Stimulated activated CD8-positive, alpha-beta memory T cell treated with anti-CD3 and anti-CD28 coated beads, Interleukin-15, amount 100 ng/mL, for 4 hours (primary cell): ENCODE measurements at places on chromosomes 5 and 9.

DNA sequence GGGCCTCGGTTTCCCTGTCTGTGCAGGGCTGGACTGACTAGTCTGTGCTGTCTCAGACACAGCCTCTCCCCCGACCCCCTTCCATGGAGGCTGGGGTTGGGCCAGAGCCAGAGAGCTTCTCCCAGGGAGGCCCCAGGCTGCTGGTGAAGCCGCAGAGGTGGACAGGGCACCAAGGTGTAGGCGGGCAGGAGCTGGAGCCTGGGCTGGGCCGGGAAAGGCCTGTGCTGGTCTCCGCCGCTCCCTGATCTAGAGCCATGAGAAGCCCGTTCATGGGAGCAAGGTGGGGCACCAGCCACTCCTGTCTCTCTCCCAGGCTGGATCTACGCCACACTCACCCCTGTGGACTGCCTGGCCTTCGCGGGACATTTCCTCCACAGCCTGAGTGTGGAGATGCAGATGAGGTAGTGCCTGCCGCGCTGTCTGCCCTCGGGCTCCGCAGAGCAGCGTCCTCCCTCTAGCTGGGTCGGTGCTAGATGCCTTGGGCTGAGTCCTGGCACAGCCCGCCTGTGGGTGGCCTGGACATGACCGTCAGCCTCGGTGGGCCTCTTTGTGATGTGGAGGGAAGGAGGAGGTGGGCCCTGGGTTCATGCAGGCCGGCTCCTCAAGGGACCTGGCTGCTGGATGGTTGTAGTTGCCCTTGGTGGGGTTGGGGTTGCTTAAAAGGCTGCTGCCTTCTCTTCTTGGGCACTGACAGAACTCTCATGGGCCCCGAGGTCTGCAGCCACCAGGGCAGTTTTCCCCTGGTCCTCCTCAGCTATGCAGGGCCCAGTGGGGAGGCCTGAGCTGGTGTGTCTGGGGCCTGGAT is 79.4 kb downstream of the PHF2 start:
- no peak for DNase-seq

DNA sequence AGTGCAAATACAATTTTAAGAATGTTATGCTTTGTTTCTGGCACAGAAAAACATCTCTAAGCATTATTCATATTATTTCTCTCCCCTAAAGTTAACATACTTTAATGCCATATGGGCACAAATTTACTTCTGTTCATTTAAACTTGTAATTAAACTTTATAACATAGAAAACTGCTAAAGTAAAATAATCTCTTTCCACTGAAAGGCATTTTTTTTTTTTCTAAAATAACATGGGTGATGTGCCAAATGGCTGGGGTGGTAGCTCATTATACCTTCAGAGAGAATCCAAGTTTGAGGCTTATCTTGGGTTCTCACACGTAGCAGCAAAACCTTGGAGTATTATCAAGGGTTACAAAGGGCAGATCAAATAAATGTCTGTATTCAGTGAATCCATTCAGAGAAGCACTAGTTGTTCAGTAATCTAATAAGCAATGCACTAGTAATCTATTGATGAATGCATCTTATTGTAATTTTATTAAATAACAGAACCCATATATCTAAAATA is 257.6 kb upstream of the POU5F2 start:
- no peak for DNase-seq

DNA sequence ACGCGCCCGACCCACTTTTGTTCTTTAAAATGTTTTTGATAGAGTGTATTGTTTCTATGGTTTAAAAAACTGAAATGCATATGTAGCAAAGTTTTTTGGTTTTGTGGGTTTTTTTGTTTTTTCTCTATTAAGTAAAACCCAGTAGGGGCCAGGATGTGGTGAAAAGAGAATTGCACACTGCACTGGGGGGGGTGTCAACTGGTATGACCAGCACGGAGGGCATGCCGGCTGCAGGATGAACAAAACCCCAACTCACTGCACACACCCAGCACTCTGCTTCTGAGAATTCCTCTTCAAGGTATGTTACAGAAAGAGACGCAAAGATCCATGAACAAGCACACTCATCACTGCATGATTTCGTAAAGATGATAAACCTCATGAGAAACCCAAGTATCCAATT is 75.0 kb downstream of the STK10 start:
- peak; percentile 37 for DNase-seq

DNA sequence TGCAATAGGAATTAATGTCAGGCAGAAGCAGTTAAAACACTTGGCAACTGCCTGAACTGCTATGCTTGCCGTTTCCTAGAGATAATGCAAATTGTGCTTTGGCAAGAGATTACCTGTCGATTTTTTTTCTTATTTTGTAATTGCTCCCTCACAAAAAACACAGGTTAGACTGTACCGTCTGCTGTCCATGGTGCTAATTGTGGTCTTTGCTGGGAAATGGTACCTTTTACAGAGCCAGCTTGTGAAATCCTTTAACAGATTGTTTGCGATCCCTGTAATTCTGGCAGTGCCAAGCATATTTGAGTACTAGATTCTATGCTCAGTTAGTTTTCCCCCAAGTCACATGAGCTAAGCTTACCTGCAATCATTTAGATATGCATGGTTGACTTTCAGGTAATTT is 2125.8 kb upstream of the WWC1 start:
- DNase-seq = no peak

DNA sequence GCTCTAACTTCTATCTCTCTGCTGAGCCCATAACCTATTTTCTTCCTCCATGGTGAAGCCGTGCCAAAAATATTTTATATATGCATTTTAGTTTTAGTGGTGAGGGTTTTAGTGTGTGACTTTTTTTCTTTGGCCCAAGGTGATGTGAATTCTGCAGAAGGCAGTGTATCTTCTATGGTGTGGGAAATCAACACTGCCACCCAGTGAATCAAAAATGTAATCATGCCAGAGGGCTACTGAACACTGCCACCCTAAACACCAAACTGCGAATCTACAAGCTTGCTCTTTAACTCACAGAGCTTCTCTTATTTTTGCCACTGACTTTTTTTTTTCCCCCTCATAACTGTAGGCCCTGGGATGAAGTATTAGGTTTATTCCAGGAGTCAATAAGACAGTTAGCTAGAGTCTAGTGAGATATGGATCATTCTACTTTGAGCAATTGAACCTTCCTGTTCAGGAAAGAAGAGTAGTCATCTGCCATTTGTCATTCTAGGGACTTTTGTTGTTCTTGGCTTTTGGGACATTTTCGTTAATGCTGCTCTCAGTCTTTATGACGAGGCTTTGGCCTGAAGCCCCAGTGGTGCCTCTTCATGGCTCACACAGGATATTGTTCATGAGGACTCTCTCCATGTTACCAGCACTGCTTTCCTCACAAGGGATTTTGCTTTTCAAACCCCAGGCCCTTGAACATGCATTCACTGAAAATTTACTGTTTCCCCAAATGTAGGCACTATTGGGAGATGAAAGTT is 53.1 kb downstream of the C7 start:
- no peak for DNase-seq

- DNase-seq = no peak
Observed at GRCh38 chr5:83554133-83554532, 82.6 kb downstream of the VCAN start.

GRCh38 chr5:161399996-161400562 is 146.4 kb downstream of the GABRB2 start:
- DNase-seq = no peak

DNA sequence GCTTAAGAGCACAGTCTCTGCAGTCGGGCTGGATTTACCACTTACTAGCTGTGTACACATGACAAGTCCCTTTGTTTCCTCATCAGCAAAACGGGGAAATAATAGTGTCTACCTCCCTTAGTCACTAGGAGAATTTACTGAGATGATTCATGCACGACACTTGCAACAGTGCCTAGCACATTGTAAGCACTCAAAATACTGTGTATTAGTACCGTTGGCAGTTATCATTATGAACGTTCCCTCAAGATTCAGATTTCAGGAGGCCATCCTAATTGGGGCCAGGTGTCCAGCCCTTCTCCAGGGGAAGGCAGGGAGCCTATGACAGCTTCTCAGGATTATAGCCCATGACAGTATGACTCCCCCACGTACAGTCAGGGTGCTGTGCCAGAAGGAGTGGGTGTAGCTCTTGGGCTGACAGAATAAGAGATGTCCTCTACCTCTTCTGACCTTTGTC is 164.3 kb downstream of the DOCK2 start:
- DNase-seq = no peak

- no peak for DNase-seq
Observed at GRCh38 chr5:57531333-57531732, 48.7 kb upstream of the ACTBL2 start.

DNA sequence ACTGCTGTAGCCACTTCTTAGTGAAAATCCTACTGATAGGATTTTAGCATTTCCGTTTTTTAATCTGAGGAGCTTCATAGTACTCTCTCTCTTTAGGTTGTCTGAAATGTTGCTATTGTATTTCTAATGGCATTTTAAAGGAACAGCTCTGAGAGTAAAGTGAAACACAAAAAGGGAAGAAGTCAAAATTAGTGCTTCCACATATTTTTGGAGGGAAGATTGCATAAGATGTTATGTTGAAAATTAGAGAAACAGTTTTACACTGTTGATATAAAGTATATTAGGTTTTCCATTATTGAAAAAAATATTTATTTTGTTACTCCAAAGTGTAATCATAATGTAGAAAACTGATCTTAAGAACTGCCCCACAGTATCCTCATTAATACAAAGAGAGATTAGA is 525.1 kb downstream of the TAF11L14 start:
- DNase-seq = no peak

- DNase-seq = no peak
Observed at GRCh38 chr5:127418367-127418766, 99.1 kb upstream of the PRRC1 start.

DNA sequence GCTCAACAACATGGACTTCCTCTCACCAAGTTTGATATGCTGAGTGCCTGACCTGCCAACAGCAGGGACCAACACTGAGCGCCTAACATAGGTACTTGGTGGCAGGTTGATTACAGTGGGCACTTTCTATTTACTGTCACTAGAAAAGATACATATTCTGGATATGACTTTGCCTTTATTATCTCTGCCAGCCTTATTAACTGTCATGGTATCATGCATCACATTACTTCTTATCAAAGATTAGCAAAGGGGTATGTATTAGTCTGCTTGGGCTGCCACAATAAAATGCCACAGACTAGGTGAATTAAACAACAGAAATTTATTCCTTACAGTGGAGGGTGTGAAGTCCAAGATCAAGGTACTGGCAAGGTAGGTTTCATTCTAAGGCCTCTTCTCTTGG is 14.3 kb upstream of the C1QTNF2 start:
- DNase-seq = no peak

- no peak for DNase-seq
Observed at GRCh38 chr9:104765138-104765537, 1.2 kb downstream of the NIPSNAP3B start.

DNA sequence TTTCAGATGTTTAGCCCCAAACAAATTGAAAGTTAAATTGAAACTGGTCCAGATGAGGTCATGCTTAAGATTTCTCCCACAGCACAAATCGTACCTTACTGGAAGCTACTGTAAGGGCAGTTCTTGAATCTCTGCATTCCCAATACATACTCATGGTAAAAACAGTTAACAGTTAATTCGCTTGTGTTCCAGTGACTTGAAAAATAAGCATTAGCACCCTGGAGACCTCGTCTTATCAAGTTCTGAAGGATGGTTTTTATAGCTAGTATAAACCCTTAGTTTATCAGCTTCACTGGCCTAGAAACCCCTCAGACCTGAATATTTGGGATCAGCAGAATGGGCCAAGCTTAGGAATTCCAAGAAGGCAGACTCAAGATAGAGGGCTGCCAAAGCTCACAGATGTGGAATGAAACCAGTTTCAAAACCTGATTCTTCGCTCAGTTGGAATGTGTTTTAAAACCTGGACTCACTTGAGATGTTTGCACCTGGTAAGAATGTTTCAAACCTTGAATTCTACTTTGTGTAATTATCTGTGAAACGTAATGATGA is 103.6 kb downstream of the C9orf152 start:
- no peak for DNase-seq

DNA sequence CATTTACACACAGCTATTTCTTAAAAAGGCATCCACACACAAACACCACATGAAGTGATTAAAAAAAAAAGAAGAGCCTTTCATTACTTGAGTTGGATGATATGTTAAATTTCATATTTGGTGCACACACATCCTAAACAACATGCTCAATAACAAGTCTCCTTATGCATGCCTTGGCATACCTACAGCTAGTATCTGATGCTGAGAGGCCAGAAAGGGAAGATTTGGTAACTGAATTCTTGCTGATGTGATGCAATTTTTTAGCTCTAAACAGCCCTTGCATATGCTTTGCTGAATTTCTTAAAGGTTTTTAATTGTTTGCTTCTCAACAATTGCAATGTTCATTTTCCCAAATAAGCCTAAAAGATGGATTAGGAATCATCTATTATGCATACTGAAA is 338.8 kb downstream of the ARL15 start:
- no peak for DNase-seq

GRCh38 chr9:22002038-22002437 is 7.1 kb downstream of the CDKN2B start:
- DNase-seq = no peak

- DNase-seq = no peak
Observed at GRCh38 chr5:176530393-176530982, 6.7 kb downstream of the RNF44 start.

- DNase-seq = no peak
Observed at GRCh38 chr5:38790268-38790667, 55.5 kb upstream of the OSMR start.

DNA sequence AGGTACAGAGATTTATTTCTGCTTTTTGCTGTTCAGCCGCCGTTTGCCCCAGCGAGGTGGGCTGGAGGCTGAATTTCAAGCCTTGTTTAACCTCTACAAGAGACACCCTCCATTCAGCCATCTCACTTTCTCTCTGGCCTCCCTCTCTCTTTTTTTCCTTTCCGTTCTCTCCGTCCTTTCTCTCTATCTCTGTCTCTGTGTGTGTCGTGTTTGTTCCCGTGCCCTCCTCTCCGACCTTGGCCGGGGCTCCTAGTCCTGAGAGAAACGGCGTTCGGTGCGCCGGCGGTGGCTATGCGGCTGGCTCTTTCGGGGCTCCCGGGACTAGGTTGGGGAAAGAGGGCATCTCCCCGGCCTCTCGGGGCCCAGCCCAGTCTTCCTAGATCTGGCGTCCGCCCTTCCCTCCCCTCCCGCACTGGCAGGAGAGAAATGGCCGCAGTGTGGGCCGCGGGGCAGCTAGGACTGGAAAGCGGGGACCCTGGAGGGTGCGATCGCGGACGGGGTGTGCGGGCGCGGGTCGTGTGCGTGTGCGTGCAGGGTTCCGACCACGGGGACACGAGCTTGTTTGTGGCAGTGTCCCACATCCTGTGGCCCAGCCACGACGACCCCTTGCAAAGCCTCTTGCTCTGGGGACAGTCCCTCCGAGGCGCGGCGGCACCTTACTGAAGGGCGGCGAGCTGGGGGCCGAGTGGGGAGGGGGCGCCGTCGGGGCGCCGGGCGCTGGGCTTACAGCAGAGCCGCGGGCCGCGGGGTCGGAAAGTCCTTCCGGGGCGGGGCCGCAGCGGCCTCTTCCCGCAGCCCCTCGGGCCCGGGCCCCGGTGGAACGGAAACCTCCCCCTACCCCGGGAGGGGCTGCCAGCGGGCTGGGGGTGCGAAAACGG is 5.7 kb downstream of the LHX2 start:
- no peak for DNase-seq

- no peak for DNase-seq
Observed at GRCh38 chr9:100499460-100499859, 26.5 kb downstream of the TMEFF1 start.

GRCh38 chr5:172816925-172817562 is 17.0 kb upstream of the ERGIC1 start:
- no peak for DNase-seq

- no peak for DNase-seq
Observed at GRCh38 chr5:41649659-41650058, 139.3 kb upstream of the PLCXD3 start.

- no peak for DNase-seq
Observed at GRCh38 chr9:33151007-33151557, 16.1 kb downstream of the B4GALT1 start.

- no peak for DNase-seq
Observed at GRCh38 chr5:108524564-108524963, 142.7 kb upstream of the FBXL17 start.
